Stimulated activated CD8-positive, alpha-beta memory T cell treated with anti-CD3 and anti-CD28 coated beads, Interleukin-7, amount 100 ng/mL, for 1 hour (primary cell): ENCODE measurements at places on chromosomes 1 and 21.
A peak's percentile ranks its signal among the peaks of the same experiment; 100 is the strongest.

GRCh38 chr1:197141575-197141974, 4.9 kb downstream of the ASPM start:
- DNase-seq = no peak

GRCh38 chr1:69913977-69914376, 291.4 kb downstream of the LRRC40 start:
- DNase-seq = no peak

GRCh38 chr1:65994223-65994622, 201.5 kb downstream of the PDE4B start:
- no peak for DNase-seq

DNA sequence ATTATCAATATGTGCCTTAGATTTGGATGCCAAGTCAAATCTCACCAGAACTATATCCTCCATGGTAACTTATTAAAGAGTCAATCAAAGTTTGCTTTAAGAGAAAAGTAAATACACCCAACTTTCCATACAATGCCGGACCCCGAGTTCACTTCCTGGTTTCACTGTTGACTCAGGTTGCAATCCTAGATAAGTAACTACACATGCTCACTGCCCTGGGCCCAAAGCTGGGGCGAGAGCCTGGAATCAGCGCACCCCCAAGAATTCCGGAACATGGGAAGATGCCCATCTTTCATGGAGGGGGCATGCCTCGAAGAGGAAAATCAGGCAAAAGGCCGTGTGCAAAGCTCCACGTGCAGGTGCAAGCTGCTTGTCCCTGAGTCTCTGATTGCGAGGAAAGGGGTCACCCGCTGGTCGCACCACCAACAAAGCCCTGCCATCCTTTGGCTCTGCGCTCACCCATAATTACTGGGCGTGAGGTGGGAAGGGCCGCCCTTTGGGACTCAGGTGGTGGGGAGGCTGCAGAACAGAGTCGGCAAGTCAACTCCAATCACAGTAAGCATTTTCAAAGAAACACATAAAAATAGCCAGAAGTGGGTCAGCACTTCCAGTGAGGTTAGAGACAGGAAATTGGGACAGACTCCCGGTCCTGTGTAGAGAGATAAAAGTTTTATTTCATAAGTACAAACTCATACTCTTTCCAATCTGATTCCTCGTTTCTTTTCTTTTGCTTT, 167.7 kb downstream of the TOMM20 start:
- DNase-seq = no peak

GRCh38 chr1:85330711-85331290, 54.4 kb upstream of the BCL10 start:
- DNase-seq = no peak

DNA sequence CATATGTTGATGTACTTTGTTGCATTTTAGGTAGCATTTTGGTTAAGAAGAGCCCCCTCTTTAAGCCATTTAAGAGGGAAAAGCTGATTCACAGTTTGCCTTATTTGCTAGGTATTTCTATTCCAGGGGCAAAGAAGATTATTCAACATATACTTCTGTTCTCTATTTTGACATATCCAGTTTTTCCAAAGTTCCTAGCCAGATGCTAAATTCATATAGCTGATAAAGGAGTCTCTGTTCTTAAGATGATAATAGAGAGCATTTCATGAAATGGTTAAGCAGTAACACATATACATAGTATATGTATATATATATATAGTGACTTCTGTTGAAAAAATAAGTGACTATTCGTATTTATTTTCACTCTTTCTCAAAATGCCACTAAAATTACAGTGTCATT, 15.5 kb upstream of the CD55 start:
- no peak for DNase-seq

DNA sequence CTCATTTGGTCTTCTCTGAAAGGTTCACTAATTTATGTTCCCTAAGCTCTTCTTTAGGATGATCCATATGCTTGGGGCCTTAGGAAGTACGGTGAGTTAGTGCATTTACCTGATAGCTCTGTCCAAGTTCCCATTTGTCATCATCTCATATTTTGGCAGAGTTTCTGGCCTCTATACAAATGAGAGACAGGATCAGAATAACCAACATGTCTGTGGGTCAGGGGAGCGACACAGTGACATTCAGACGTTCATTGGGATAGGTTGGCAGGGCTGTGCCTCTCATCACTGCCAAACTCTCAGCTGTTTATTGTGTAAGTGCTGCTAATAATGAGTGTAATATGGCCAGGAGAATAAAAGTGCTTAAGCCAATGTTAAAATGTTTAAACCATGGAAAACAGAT, 561.1 kb upstream of the ZRANB2 start:
- no peak for DNase-seq

GRCh38 chr1:32219022-32219421, 3.1 kb downstream of the TMEM234 start:
- no peak for DNase-seq

DNA sequence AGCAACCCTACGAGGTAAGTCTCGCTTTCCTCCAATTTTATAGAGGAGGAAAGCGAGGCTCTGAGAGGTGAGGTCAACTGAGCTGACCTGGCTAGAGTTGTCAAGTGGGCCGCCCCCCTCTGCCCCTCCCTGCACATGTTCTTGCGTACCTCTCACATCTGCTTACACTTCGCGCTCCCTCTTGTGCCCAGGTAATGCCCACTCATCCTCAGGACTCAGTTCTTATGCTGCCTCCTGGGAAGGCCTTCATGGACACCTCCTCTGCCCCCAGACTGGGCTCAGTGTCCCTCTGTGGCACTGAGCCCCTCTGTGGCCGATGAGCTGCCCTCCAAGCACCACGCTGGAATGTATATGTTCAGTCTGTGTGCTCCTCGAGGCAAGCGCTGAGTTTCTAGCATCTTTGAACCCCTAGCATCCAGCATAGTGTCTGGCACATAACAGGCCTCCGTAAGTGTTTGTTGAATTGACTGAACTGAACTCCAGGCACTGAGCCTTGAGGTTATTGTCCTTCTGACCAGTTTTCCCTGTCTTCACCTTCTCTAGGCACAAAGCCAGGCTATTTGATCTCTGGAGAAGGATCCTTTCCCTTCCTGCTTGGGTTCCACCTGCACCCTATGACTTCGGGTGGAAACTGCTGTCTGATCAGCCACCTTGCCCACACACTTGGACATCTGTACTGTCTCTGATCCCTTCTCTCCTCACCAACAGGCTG, 13.5 kb downstream of the MOV10 start:
- DNase-seq = no peak

DNA sequence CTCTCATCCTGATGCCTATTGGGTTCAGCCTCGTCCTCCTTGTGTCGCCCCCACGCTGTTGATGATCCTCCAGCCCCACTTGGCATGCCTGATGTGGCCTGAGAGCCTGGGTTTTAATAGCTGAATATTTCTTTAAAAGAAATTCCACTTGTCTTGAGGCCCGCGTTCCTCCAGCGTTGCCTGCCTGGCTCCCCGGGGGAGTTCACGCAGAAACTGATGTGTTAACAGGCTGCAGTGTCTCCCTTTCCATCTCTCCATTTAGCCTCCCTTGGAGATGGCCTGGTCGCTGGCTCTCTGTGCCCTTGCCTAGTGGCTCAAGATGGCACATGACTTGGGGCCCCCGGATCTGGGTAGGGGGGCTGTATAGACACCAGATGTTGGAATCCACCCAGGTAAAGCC, 9.5 kb downstream of the ACTL8 start:
- DNase-seq = no peak

DNA sequence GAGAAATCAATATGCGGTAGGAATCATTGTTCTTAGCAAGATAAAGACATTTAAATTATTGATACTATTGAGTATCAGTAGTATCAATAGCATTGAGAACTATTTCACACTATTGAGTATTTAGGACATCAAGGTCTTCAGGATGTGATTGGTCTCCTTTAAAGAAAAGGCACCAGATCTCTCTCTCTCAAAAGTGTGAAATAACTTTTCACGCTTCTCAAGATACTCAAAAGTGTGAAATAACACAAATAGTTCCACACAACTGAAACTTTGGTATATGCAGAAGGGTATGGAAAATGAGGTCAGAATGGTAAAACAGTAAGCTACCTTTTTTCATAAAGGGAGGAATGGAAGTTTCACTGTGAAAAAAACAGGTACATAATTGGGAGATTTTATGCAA, 6.7 kb upstream of the PYHIN1 start:
- no peak for DNase-seq

- DNase-seq = peak; percentile 2
Measured at GRCh38 chr1:246971090-246971721, 36.7 kb downstream of the ZNF695 start.

- no peak for DNase-seq
Measured at GRCh38 chr1:18452550-18452949, 28.2 kb upstream of the KLHDC7A start.

DNA sequence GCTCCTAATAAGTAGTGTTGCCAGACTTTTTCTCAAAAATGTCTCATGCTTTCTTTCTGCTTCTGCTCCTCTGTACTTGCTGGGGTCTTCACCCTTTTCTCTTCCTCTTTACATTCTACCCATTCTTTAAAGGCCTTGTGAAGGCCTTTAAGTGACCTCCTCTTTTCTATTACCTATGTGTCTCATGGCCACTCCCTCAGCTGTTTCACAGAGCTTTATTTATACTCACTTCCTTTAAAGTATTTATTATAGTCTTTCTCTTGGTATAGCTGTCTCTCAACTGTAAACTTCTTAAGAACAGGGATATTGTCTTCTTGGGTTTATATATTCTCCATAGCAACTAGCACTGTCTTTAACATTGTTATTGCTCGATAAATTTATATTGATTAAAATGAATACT, 792 bp downstream of the GOLPH3L start:
- DNase-seq = no peak

DNA sequence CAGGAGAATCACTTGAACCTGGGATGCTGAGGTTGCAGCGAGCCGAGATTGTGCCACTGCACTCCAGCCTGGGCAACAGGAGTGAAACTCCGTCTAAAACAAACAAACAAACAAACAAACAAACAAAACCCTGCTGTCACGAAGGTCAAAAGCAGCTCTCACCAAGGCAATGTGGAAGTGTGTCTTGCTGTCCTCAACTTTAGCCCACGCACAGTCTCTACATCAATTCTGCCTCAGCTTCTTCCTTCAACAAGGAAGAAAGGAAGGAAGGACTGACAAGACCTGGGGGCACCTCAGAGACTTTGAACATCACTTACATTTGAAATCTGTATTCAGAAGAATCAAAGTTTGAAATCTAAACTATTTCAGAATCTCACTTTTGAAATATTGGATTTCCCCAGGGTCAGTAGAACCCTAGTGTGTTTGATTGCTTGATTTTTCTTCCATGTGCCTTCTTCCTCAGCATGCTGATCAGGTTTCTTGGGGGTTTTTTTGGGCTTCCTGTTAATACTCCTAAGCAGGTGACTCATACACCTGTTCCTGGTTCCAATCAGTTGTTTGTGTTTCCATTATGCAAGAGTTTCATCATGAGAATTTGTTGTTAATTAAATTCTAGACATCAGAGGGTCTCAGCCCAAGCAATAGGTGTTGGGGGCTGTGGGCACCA, 6.5 kb upstream of the CSTB start:
- no peak for DNase-seq

DNA sequence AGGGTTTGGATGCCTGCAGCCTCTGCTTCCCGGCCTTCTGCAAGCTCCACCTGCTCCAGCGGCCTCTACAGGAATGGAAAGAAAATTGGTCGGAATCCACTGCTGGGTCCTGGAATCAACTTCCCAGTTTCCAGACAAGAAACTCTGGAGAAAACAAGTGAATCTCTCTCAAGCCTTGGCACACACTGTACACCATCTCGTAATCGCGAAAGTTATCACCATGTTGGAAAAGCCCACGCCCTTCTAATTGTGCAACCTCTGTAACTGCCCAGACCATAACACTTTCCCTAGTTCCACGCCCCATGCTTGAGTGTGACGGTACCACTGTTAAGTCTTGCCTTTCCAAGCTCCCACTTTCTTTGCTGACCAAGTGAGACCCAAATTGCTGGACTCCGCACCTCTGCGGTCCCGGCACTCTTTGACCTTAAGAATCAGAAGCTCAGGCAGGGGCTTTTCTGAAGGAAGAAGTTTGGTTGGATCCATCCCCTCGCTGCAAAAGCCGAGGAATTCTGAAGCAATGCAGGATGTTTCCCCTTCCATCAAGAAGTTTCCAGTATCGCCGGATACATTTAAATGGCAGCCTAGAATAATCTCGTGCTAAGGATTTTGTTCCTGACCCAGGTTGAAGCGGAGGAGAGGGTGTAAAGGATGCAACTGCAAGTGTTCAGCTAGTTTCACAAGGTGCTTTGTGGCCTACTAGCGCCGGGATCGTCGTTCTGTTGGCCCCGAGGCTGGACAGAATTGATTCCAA, 6.2 kb downstream of the NR5A2 start:
- no peak for DNase-seq

DNA sequence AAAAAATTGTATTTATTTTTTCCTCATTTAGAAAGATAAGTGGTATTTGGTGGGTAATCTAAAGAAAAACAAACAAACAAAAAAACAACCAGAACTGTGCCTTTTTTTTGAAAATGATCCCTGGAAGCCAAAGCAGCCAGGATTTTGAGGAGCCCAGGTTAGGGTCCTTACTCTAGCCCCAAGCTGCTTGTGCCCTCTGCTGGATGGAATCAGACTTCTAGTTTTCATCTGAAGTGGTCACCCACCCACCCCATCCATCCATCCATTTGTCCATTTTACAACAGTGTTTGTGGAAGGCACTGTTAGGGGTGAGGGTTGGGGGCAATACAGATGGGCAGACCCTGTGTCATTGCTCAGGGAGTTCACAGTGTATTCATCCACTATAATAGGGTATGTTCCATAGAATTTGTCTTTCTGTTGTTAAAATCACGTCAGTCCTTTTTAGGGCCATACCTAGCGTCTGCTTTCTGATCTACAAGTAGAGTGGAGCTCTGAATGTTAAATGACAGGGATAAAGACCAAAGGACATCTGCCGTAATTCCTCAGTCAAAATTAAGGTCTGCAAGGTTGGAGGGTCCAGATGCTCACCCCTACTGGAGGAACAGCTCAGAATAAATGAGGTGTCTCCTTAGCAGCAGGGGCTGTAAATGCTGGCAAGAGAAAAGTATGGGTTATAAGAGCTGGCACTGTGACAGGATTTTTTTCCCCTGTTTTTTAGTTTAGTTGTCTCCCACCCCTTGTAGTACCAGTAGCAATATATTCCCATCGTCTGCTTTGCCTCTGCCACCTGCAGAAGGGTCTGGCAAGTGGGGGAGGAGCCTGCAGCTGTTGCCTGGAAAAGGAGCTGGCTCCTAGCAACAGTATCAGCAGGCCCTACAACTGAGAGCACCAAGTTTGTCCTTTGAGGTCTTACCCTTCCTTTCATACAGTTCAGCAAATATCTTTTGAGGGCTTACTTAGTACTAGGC, 3.2 kb downstream of the LRRC42 start:
- no peak for DNase-seq

DNA sequence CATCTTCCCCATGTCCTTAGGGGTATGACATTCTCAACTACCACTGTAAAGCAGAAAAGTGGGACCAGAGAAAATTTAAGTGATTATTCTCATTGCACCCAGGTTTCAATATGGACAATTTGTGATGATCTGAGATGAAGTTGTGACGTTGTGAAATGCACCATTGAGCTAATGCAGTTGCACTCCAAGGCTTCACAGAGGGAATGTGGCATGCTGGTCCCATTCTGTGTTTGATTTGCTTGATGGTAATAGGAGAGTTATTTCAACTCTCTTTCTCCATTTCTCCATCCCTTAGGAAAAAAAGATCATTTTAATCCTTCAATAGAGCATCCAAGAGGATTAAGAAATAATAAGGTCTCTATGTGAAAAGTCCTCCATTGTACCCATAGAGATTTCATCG, 136.6 kb downstream of the SLC30A10 start:
- DNase-seq = no peak

- no peak for DNase-seq
Measured at GRCh38 chr1:56644064-56644918, 823 bp upstream of the PRKAA2 start.

GRCh38 chr1:22619798-22620197, 16.6 kb upstream of the C1QA start:
- DNase-seq = no peak
